ENCODE measurements at places on chromosomes 6 and 20.

GRCh38 chr6:116386581-116387299 lies 16.0 kb downstream of the DSE start:
- no peak for DNase-seq

GRCh38 chr6:69795469-69796072 lies 1.2 kb downstream of the LMBRD1 start:
- DNase-seq: no peak

DNA sequence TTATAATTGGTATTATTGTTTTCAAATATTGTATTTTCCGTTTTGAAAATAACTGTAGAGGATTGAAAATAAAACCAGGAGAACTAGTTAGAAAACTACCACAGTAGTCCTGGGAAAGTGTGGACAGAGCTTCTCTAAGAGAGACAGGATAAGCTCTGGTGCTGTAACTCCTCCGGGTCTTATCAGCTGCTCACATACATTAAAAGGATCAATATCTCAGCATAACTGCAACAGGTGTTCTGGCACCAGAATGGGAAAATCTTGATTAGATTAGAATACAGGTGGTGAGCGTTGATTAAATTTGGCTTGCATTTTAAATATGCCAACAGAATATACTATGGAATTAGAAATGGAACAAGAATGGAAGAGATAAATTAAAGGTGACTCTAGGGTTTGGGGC lies 1138.9 kb upstream of the ADGRB3 start:
- no peak for DNase-seq

GRCh38 chr6:26571592-26572296 lies 25.0 kb upstream of the ABT1 start:
- no peak for DNase-seq
